CD4-positive, alpha-beta T cell (primary cell): ENCODE measurements at places on chromosomes 3 and 15. TPM values are rescaled to one million over a fixed set of nuclear protein-coding genes. Genes with fewer than 3 reads are reported as not detected.

The MYO5C gene
- 0.93 TPM for total RNA-seq

DNA sequence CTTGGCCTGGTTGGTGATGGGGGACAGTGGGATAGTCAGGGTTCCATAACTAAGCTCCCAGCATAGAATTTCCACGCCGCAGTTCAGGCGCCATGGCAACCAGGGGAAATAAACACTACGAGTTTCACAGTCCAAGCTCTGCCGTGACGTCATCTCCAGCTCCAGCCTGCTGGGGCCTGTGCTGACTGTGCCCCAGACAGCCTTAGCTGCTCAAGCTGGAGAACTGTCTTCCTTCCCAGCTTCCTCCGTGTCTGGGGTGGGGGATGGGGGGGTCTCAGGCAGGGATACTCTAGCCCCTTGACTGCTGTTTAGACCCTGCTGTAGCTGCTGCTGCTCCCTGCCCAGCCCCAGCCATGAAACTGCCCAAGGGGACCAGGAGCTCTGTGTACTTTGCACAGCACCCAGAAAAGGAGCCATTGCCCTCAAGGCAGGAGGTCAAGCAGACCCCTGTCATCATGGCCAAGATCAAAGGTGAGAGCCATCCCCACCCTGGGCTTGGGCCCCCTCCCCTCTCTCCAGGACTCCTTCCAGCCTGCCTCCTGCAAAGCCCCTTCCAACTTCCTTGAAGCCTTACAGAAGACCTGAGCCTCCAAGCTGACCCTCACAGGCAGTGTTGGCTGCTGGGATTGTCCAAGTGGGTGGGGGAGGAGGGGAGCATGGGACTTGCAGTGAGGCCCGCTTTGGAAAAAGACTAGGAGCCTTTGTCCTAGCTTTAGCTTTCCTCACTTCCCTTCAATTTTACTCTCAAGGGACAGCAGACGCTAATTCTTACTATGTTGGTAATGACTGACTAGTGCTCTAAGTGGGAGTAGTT lies 11.4 kb upstream of the CSPG4 start:
- H3K4me1 ChIP-seq, result peaks cover 7% of the 10 kb centered on the region
- H3K36me3 ChIP-seq, result no peaks in the 10 kb centered on the region

DNA sequence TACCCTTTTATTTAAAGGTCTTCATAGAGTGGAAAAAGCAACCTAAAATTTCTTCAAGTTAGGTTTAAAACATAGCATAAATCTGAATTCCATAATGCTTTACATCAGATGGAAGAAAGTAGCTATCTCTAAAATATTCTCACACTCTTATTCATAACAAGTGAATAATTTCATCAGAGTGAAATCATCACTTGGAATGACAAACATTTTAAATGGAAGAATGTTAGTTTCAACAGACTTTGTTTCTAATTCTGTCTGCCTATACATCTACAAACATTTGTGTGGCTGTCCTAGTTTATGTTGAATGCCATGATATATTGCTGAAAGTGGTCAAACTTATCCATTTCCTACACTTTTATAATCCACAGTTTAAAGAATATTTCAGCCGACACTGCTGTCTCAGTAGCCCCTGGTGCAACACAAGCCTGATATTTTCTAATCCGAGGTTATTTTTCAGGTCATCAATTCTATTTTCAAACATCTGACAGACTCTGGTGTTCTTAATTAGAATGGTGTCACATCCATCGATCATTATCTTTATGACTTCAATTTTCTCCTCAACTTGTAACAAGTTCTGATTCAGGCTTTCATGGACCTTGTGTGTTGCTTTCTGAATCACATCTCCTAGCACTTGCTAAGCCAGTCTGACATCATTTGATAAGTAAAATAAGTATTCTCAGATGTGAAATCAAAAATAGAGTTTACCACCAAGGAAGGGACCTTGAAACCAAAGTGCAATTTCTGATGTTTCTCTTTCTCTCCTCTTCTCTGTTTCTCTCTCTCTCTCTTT lies 17.1 kb upstream of the CNTN3 start:
- H3K4me3 ChIP-seq, result no peak overlapping the region
- DNase-seq, result no peak
- H3K36me3 ChIP-seq, result no peaks in the 10 kb centered on the region
- H3K27me3 ChIP-seq, result no peaks in the 10 kb centered on the region
- H3K27ac ChIP-seq, result no peak overlapping the region

DNA sequence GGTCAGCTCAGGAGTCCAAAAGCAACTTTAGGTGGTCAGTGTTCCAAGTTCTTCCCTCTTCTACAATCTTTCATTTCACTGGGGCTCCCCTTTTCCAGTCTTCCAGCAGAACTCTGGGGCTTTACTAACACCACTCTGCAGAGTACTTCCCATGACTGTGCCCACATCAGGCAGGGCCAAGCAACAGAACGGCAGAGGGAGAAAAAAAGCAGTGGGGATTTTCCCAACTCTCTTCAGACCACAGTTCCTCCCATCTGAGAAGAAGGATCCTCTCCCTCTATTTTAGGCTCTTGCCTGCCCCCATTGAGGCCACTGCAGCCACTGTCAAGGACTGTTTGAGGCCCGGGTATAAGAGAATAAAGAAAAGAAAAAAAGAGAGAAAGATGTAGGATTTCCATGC lies 70.7 kb downstream of the TTBK2 start:
- DNase-seq, result no peak
- no peak overlapping the region for H3K27ac ChIP-seq
- peaks cover 10% of the 10 kb centered on the region for H3K36me3 ChIP-seq
- no peaks in the 10 kb centered on the region for H3K27me3 ChIP-seq
- no peak overlapping the region for H3K4me3 ChIP-seq

The MYEF2 gene
- total RNA-seq, result 24.7 TPM

The GP9 gene
- total RNA-seq, result not detected

- no peaks in the 10 kb centered on the region for H3K36me3 ChIP-seq
- H3K27ac ChIP-seq, result no peak overlapping the region
- no peaks in the 10 kb centered on the region for H3K4me1 ChIP-seq
- no peak for DNase-seq
- H3K27me3 ChIP-seq, result no peaks in the 10 kb centered on the region
Measured at GRCh38 chr3:81696090-81696489, 65.4 kb downstream of the GBE1 start.
